AG04449 (cell line): ENCODE measurements at places on chromosomes 5 and 9.

- DNase-seq: no peak
Observed at GRCh38 chr9:121059998-121060636, 10.0 kb upstream of the C5 start.

DNA sequence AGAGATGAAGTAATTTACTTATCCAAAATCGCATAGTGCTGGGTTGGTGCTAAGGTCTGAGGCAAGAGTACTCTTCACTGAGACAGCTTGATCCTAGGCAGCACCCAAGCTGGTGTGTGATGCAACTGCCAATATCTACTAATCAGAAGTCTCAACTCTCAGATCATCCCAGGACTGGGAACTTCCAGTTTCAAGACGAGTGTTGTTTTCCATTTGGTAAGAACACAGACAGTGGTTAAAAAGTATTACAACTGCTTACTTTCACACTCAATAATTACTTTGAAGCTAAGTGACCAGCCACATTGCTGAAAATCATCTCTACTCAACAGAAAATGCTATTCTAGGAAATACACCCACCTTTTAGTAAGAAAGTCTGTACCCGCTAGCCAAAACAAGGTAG lies 45.3 kb downstream of the FBXW11 start:
- DNase-seq: no peak

DNA sequence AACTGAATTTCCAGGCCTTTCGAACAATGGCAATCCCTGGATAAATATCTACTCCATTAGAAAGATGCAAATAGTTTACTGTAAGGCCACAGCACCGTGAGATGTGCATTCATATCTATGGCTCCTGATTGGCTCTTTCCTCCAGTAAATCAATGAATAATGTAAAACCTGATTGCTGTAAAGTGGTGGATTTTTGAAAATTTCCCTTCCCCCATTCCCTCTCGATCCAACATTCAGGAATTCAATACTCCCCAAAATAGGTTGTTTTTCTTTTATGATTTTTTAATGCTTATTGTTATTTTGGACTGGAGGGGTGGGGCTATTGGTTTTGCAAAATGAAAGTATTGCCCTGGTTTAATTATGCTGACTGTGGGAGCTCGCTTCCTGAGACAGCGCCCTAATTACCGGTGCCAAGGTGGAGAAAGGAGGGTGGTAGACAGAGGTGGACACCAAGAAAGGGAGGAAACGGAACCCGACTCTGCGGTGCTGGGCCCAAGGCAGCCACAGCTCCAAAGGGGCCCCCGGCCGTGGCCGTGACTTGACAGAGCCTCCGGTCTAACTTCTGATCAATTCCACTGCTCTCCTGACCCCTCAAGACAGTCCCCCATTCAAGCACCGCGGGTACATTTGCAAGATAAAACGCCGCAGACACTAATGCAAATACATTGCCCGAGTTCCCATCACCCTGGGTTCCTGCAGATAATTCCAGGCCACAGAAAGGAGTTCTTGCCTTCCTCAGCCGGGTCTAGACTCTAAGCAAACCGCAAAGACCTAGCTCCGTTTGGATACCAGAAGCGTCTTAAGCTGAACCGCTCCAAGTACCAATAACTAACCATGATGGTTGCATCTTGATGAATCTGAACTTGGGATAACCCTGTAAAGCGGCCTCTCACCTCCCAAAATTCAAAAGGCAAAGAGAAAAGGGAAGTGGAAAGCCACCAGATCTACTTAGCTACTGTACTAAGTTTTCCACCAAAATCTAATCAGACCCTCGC lies 211.2 kb downstream of the MEF2C start:
- no peak for DNase-seq

- no peak for DNase-seq
Observed at GRCh38 chr9:91100878-91101450, 260.8 kb downstream of the AUH start.

DNA sequence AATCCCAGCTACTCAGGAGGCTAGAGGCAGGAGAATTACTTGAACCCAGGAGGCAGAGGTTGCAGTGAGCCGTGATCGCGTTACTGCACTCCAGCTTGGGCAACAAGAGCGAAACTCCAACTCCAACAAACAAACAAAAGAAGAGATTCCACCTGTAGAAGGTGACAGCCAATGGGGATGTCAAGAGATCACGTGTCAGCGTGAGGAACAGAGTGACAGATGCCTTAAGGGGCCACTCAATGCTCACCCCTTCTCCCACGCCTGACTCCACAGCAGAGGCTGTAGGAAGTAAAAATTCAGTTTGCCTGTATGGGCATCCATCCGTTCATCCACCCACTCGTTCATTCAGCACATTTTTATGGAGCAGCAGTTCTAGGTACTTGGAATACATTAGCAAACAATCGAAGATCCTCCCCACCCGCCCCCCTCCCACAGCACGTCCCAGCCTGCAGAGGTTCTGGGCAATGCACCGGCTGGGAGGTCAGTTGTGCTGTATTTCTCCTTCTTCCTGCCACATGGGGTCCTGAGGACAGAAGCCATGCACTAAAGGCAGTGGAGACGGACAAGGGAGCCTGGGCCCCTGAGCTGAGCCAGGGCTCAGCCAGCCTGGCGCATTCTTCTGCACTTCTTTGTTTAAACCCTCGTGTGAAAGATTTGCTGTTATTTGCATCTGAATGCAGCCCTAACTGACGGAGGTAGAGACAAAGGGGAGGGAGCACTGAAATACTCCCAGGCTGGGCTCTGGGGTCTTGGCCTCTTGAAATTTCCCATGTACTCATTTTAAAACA lies 11.3 kb upstream of the RNF130 start:
- no peak for DNase-seq
